ENCODE measurements at places on chromosomes 2 and 18.

GRCh38 chr2:36408198-36408703, 52.7 kb downstream of the CRIM1 start:
- no peak for DNase-seq

- no peak for DNase-seq
Measured at GRCh38 chr2:231692847-231693246, 15.5 kb upstream of the PTMA start.

DNA sequence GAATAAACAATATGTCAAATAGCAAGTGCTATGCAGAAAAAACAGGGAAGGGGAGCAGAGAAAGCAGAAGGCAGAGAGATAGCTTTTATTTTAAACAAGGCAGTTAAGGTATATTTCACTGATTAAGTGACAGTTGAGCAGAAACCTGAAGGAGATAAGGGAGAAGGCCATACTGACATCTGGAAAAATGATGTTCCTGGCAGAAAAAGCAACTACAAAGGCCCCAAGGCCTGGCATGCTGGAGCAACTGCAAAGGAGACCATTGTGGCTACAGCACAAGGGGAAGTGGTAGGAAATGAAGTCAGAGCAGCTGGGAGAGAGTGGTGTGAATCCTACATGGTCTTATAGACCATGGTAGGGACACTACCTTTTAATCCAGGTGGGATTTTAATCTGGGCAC, 8.9 kb upstream of the PCBP1 start:
- DNase-seq, result no peak

DNA sequence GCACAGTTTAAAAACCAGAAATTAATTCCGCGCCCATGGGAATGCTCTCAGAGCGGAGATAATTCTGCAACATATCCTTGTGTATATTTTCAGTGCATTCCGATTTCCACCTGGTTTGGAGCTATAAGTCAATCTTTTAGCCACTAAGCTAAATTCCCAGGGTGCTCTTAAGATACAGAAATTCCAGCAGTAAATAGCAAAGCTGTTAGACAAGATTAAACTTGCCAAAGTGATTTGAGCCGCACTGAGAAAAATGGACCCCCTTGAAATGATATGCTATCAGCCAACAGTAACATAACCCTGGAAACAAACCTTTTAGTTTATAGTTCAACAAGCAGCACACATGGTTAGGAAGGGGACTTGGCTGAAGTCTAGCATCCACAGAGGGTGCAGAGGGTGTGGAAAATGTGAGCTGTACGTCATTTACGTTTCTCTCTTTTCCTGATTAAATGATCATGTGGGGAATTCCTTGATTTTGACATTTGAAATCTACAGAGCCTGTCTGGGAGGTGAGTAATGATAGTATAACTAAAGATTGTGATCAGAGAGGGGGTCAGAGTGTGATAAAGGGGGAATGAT, 99.8 kb upstream of the COPS8 start:
- DNase-seq, result no peak

- no peak for DNase-seq
Measured at GRCh38 chr2:31312898-31313297, 78.9 kb downstream of the EHD3 start.

- DNase-seq, result no peak
Measured at GRCh38 chr2:86249579-86250391, 50.5 kb downstream of the MRPL35 start.

DNA sequence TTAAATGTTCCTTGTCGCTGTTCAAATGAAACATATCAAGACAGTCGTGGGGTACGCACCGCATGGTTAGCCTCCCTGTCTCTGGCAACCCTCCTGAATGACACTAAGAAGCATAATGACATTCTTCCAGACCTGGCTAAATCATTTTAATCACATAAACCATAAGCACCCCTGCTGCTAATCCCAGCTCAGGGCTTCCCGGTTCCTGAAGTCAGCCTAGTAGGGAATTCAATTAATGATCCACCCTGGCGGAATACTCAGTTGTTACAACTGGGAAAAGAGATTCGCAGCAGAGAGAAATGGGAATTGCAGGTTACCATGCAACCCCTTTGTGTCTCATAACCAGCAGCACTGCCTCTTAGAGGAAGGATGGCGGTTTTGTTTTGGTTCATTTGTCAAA, 200.8 kb upstream of the AGAP1 start:
- DNase-seq, result no peak

DNA sequence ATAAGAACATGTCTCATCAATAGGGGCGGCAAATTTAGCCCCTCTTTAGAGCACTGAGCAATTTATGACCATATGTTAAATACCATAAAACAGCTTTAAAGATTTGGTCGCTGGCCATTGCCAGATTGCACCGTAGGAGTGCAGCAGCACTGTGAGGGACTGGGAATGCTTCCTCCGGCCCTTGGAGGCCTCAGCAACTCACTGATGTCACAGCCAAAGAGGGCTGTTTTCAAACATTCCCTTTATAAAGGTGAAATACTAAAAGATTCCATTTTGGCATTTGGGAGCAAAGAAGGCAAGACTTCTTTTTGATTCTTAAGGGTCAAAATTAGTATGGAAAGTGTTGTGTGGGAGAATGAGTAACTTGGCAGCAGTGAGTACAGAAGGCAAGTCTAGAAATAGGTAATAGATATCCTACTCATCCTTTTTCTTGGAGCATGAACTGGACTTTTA, 63.7 kb downstream of the BABAM2 start:
- DNase-seq, result no peak

DNA sequence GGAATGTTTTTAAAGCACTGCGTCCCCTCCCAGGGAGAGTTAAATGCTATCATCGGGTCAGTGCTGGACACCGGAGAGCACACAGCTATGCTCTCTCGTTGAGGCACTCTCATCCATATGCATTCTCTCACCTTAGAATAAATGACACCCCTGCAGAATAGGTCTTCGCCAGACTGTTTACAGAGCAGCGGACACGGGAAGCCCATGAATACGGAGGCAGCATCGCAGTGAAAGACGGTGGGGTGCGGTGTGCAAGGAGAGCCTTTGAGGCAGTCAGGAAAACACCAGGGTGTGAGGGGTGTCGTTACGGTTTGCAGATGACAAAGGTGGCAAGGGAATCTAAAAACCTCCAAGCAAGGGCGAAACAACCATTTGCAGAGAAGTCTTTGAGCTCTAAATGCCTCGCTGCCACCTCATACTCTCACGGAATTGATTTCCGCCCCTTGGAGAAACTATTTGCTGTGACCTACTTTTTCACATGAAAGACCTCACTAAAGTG, 169.2 kb upstream of the FHL2 start:
- no peak for DNase-seq

DNA sequence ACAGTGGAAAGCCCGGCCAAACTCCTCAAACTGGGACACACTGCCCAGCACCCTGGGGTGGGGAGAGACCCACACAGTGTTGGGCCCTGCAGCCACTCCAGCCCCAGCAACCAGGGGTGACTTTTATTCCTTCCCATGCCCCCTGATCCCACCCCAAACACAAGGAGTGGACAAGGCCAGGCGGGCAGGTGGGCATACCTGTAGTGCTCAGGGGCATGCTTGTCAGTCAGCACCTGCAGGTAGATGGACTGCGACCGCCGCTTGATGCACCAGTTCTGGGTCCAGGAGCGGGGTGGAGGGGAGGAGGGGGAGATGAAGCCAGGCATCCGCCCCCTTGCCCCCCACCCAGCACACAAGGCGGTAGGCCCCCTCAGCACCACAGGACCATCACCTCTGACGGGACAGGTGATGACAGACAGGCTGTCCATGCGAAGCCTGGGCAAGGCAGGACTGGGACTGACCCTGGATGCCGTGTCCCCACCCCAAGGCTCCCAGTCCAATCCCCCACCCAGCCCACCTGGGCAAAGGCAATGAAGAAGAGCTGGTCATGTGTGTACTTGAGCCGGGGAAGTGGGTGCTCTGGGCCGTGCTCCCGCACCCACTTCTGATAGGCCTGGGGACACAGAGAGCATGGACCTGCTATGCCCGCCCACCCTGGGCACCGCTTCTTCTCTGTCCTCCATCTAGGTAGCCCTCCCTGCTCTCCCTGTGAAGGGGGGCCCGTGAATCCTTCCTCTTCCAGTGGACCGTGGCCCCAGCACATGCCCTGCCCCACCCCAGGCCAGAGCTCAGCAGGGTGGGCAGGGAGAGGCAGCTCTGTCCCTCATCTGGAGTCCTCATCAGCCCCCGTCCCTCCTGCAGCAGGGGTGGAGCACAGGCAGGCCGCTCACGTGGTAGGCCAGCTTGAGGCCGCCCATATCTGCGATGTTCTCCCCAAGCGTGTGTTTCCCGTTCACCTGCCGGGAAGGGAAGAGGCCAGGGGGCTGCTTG, 7.1 kb downstream of the ECEL1 start:
- no peak for DNase-seq

GRCh38 chr2:191177751-191178736, 27.2 kb upstream of the STAT4 start:
- DNase-seq, result no peak

GRCh38 chr18:44135741-44136140, 544.9 kb upstream of the SETBP1 start:
- DNase-seq, result no peak

DNA sequence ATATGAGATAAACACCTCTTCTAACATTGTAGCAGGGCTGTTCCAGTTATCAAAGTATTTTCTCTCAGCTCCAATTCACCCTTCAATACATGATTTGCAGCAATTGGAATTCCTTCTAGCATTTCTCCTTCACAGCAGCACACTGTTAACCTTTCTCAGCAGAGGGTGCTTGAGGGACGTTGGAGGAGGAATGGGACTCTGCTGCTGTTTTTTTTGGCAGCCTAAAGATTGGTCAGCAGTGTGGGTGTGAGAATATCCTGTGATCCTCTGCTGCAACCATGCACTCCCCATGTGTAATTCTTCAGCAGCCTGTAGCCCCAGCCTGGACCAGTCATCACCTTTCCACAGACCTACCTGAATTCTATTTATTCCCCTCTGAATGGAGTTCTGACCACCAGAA, 1708.9 kb upstream of the CELF4 start:
- DNase-seq, result no peak

GRCh38 chr2:120905824-120906571, 170.3 kb downstream of the GLI2 start:
- no peak for DNase-seq

- DNase-seq, result no peak
Measured at GRCh38 chr18:13218997-13219396, 437 bp downstream of the LDLRAD4 start.

GRCh38 chr18:75923169-75923568, 495.7 kb upstream of the SMIM21 start:
- DNase-seq, result no peak

DNA sequence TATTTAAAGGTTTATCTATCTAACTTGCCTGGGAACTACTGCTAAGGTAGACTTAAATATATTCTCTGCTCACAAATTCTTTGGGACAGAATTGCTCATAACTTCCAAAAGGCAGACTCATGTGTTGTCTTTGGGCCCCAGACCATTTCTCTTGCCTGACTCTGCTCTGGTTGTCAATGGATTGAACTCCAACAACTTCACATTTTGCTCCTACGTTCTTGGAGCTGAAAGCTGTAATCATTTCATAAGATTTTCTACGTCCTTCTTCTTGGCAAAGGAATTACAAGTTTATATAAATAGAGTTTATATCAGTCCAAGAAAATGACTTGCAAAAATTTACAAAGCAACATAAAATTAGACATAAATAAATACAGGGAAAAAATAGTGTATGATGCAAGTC, 32.9 kb upstream of the PPM1B start:
- DNase-seq, result no peak

DNA sequence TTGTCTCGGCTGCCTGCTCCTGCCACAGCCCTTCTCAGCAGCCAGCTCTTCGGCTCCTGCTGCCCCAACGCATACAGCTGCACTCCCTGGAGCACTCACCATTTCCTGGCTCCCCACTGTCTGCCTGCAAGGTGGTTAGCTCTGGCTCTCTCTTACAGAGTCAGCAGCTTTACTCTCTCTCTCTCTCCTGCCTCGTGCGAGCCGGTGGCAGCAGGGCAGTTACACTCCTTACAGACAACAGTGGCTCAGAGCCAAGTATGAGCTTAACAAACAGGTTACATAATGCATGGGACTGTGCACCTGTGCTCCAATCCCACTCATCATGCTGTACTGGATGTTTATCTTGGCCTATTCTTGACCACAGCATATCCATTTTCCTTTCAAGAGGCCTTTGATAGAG, 47.4 kb upstream of the DNAJC10 start:
- no peak for DNase-seq

- DNase-seq, result no peak
Measured at GRCh38 chr2:15279201-15279876, 281.8 kb downstream of the NBAS start.

GRCh38 chr2:10721396-10722251, at the start of gene ATP6V1C2:
Gene ATP6V1C2, plus strand, starts transcription at chr2:10721630. Its CDS starts 1,220 bp downstream, at chr2:10722850.
- DNase-seq, result no peak

DNA sequence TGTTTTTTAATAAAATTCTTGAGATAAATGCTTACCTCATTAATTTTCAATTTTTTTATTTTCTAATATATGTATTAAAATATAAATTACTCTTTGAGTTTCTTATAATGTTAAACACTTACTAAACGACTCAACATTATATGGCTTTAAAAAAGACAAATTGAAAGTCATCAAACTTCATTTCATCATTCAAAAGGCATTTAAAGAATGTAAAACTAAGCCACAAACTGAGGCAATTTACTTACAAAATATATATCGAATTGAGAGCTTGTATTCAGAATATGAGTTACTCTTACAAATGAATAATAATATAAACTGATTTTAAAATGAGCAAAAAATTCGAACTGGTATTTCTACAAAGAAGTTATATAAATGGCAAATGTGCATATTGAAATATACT, 1262.2 kb upstream of the PIK3C3 start:
- DNase-seq, result no peak

GRCh38 chr18:8536922-8537321, 72.3 kb upstream of the RAB12 start:
- DNase-seq, result no peak

GRCh38 chr18:21997207-21998143, 171.9 kb upstream of the GATA6 start:
- no peak for DNase-seq

DNA sequence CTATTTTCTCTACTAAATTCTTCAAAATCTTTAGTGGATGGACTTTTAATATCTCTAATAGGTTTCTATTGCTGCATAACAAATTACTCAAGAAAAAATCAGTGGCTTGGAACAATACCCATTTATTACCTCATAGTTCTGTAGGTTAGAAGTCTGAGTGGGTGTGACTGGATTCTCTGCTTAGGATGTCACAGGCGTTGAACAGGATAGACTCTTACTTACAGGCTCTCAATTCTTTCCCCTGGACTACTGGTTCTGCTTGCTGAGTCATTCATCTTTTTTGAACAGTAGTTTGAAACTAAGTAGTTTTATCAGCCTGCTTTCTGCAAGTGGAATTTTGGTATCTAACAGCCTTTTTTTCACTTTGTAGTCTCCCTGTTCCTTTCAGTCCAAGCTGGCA, 265.4 kb downstream of the ZNF385B start:
- no peak for DNase-seq

GRCh38 chr2:233796254-233796653, 18.1 kb downstream of the MROH2A start:
- DNase-seq, result no peak

DNA sequence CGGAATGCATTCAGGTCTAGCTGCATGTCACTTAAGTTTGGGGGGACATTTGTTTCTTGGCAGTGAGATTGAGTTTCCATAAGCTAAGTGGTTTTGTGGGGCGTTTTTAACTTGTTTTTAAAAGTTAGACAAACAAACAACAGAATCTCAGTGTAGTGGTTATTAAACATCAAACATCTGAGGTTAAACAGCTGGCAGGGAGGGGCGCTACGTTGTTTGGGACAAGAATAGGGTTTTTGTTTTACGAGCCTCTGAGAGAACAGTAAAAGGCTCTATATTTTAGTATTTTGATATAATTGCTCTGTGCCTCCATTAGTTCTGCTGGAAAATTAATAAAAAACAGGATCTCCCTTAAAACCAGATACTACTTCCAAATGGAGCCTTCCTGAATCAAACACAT, 41.6 kb upstream of the TMEM177 start:
- DNase-seq, result no peak

- DNase-seq, result no peak
Measured at GRCh38 chr18:57534511-57534909, 52.0 kb downstream of the FECH start.

All from activated CD8-positive, alpha-beta memory T cell treated with anti-CD3 and anti-CD28 coated beads for 1 hour (primary cell).